ENCODE measurements at places on chromosomes 4 and X.
A peak's percentile ranks its signal among the peaks of the same experiment; 100 is the strongest.

- peak; percentile 88 for DNase-seq
Measured at GRCh38 chrX:40550066-40550465, 30.7 kb upstream of the ATP6AP2 start.

GRCh38 chrX:69031181-69031580, 134.1 kb downstream of the PJA1 start:
- DNase-seq = no peak

- no peak for DNase-seq
Measured at GRCh38 chr4:108160741-108161352, 7.9 kb downstream of the LEF1 start.

DNA sequence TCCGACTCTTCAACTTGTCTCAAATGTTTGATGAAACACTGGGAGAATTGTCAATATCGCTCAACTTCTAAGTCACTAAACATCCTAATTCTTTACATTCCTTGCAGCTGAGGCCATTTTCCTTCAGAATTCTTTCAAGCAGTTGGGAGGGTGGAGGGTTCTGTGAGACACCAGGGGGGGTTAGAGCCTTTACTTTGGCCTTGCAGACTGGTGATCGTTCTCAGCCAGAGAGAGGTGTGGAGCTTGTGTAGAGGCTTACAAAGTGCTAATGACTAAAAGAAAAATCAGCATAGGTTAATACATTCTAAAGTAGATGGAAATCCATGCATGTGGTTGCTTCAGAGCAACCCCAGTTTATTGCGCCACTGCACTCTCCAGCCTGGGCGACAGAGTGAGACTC, 21.3 kb upstream of the SOX3 start:
- no peak for DNase-seq

DNA sequence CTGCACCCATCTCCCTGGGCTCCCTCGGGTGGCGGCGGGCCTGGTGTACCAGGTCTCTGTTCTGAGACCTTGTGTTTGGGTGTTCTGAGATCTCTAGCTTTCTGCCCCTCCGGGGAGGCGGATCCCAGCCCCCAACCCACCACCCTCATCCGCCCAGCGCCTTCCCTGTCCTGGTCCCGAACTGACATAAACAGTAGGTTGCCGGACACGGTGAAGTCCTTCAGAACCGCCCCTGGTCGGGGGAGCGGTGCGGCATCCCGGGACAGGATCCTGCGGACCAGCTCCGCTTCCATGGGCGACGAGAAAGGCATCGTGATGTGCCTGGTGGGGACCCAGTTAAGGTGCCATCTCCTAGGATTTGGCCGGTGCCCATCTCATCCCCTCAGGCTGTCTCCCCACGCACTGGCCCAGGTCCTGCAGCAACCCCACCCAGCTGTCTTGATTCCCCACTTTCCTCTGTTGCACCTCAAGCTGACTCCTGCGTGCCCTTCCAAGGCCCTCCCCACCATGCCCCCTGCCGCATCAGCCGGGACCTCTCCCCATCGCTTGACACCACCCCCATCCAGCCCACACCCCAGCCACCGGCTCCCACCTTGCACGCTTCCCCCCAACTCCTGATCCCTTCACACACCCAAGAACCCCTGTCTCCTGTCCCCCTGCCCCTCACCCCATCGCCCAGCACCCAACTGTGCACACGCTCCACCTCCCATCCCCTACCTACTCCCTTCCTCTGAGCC, 900 bp downstream of the CTAG2 start:
- DNase-seq = no peak

GRCh38 chrX:13084611-13085010, 40.2 kb upstream of the FAM9C start:
- DNase-seq = no peak

GRCh38 chr4:77039796-77040195, 36.0 kb downstream of the CCNI start:
- DNase-seq = no peak

DNA sequence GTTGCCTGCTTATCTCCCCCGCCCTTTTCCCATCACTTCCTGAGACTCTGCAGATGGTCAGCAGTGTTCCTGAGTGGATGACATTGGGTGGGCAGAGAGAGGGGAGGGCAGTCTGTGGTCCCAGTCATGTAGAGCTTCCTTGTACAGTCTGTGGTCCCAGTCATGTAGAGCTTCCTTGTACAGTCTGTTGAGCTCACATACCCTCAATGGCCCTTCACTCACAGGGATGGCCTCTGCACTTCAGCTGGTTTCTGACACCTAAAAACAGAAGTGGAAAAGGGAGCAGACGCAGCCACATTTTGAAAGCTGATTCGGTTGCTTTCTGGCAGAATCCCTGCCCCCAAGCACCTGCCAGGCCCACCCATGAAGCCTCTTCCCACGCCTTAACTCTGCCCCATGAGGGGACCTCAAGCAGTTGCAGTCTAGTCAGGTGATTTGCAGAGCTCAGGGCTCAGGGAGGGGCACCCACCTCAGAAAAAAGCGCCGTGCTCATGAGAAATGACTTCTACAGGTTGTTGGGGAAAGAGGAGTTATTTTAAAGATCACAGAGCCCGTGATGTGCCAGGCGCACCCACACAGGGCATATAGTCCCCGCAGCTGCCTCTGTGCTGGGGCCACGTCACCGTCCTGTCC, 3.6 kb upstream of the TMEM271 start:
- DNase-seq = no peak

DNA sequence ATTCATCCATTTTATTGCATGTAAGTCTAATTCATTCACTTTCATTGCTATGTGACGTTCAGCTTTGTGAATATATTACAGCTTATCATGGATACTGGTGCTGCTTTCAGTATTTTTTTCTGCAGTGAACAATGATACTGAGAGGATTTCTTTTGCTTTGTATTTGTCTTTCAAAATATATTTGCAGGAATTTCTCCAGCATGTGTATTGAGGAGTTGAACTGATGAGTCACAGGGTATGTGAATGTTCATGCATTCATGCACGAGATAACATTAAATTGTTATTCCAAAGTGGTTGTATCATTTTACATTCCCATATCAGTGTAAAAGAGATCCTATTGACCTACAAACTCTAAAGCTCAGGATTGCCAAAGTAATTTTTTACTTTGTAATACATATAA, 283.8 kb upstream of the ARSJ start:
- DNase-seq = no peak

GRCh38 chr4:145731028-145731427, 51.1 kb downstream of the C4orf51 start:
- DNase-seq = peak; percentile 11

DNA sequence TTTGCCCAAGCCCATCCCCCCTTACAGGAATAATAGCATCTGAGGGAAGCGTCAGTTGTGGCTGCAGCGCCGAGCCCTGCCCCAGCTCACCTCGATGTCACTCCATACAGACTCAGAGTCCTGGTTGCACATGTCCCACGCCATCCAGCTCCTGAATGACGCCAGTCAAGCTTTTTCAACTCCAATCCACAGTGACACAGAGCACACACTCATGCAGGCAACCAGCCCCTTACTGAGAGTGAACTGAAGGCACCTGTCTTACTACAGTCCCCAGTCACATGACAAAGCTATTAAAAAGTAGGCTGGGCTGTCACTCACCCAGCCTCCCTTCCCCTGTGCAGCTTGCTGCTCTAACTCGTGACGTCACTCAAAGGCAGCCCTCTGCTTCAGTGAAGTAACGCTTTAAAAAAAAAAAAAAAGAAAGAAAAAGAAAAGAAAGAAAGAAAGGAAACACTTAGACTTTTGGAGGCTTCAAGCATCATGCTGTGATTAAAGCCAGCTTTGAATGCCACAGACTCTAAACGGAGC, at the start of gene PPARGC1A:
Gene PPARGC1A (minus strand): TSS at position 234 of the 528 bp plus-strand sequence. CDS start 90 bp downstream, at position 144.
- DNase-seq = peak; percentile 22

GRCh38 chrX:16839219-16839851, 30.8 kb downstream of the RBBP7 start:
- no peak for DNase-seq

DNA sequence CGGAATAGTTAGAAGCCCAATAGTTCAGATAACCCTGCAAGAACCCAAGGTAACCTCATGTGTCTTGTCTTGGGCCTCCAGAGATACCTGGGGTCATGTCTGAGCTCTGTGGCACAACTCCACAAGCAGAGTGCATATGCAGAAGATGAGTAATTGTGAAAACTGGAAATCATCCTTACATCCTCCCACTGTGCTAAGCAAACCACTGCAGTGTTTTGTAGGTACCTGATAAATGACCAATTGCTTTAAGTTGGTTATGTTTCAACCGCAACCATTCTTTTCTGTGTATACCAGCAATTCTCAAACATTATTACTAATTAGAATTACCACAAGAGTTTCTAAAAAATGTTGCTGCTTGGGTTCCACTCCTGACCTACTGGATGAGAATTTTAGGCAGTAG, 73.2 kb downstream of the CBLL2 start:
- DNase-seq = no peak

GRCh38 chr4:29014555-29014954, 1705.6 kb upstream of the PCDH7 start:
- DNase-seq = no peak

All from NCI-H146 (cell line).